ENCODE measurements at places on chromosomes 12 and 14. TPM values are rescaled to one million over a fixed set of nuclear protein-coding genes. Genes with fewer than 3 reads are reported as not detected.

The RDH12 gene
- not detected for total RNA-seq

The NELL2 gene
- not detected for total RNA-seq

The SMOC1 gene
- total RNA-seq, result 0.27 TPM

The LUM gene
- total RNA-seq, result not detected

The KCNMB4 gene
- under 0.01 TPM for total RNA-seq

The PLCZ1 gene
- total RNA-seq, result not detected

The PCED1B gene
- total RNA-seq, result not detected

The MYL6B gene
- total RNA-seq, result 75.2 TPM

The ABCD4 gene
- total RNA-seq, result 26.2 TPM

The CATSPERB gene
- under 0.01 TPM for total RNA-seq

The TCTN2 gene
- total RNA-seq, result 7.3 TPM

The GON7 gene
- 16.9 TPM for total RNA-seq

The PROX2 gene
- total RNA-seq, result not detected

The MSRB3 gene
- total RNA-seq, result 30.1 TPM

The HNF1A gene
- total RNA-seq, result not detected

The BDKRB1 gene
- not detected for total RNA-seq

The APOF gene
- total RNA-seq, result not detected

All from mammary microvascular endothelial cell (primary cell).